ENCODE measurements at places on chromosomes 2 and 18. TPM values are rescaled to one million over a fixed set of nuclear protein-coding genes. Genes with fewer than 3 reads are reported as not detected.
A peak's percentile ranks its signal among the peaks of the same experiment; 100 is the strongest.

The ESCO1 gene
- 3.7 TPM for polyA plus RNA-seq

The TEKT4 gene
- not detected for polyA plus RNA-seq

The LOXHD1 gene
- polyA plus RNA-seq: not detected

The ALKAL2 gene
- polyA plus RNA-seq: 3.1 TPM

DNA sequence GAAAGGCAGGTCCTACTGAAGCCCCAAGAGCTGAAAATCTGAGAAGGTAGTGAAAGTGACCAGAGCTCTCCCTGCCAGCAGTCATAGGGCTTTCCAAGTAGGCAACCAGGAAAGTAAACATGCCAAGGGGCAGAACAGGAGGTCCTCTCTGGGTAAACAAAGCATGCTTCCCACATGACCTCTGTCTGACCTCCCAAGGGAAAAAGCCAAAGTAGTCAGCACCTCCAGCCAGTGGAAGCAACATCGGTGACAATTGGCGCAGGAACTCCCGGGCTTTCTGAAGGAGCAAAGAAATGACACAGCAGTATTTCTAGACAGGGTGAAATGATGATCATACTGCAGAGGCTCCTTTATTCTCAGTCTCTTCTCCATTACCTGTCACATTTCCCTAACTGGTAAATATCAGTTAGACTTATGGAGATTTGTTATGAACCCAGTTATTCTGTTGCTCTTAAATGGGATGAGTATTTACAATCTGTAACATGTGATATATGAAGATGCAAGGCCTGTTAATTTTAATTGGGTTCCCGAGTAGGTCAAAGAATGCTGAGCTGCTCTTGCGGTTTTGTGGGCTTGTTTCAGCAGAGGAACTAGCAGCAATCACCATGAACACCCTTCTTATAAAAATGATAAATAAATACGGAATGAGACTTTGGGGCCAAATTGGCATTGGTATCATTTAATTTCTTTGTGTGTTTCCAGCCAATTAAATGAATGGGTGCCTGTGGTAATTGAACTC, 321.0 kb downstream of the RND3 start:
- no peaks in the 10 kb centered on the region for H3K27me3 ChIP-seq
- no peaks in the 10 kb centered on the region for H3K36me3 ChIP-seq
- H3K4me1 ChIP-seq: peaks cover 10% of the 10 kb centered on the region
- H3K27ac ChIP-seq: peak overlapping the region; percentile 85
- DNase-seq: peak; percentile 35
- H3K4me3 ChIP-seq: peak overlapping the region; percentile 52

DNA sequence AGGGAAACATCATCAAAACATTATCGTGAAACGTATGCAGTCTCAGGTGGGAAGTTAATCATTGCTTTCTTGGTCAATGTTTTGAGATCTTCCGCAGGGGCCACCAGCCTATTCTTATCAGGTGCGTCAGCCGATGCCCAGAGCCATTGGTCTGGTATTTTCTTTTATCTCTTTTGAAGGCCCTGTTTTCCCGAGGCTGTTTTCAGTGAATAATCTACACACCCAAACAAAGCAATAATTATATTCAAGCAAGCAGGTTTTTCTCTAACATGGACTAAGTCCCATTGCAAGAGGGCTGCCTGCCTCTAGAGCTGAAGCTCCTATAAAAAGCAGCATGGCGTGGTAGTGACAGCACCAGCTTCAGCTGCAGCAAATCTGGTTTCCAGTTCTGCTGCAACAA, 430.0 kb upstream of the ID2 start:
- DNase-seq: no peak
- peaks cover 13% of the 10 kb centered on the region for H3K4me1 ChIP-seq
- no peak overlapping the region for H3K4me3 ChIP-seq
- H3K27ac ChIP-seq: no peak overlapping the region

DNA sequence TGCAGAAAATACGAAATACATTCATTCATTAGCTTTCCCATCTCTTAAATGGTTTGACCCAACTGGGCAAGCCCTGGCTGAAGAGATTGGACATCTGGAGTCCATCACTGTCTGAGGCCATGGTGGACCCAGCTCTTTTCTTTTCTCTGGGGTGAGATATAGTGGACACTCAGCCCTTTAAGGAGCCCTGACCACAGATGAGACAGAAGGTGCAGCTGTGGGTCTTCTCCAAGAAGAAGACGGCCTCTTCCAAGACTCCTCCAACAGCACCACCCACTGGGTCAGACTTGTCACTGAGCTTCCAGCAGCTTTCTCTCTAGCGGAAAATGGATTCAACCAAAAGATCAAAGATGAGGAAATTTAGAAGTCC, 27.2 kb downstream of the TWIST2 start:
- H3K4me1 ChIP-seq: no peaks in the 10 kb centered on the region
- no peak overlapping the region for H3K27ac ChIP-seq
- H3K36me3 ChIP-seq: no peaks in the 10 kb centered on the region

GRCh38 chr2:183964565-183964964, 633.8 kb upstream of the ZNF804A start:
- no peak overlapping the region for H3K4me3 ChIP-seq
- no peaks in the 10 kb centered on the region for H3K27me3 ChIP-seq
- H3K36me3 ChIP-seq: no peaks in the 10 kb centered on the region
- no peaks in the 10 kb centered on the region for H3K4me1 ChIP-seq
- no peak overlapping the region for H3K27ac ChIP-seq
- no peak for DNase-seq

The FAM228B gene
- polyA plus RNA-seq: 3.5 TPM

DNA sequence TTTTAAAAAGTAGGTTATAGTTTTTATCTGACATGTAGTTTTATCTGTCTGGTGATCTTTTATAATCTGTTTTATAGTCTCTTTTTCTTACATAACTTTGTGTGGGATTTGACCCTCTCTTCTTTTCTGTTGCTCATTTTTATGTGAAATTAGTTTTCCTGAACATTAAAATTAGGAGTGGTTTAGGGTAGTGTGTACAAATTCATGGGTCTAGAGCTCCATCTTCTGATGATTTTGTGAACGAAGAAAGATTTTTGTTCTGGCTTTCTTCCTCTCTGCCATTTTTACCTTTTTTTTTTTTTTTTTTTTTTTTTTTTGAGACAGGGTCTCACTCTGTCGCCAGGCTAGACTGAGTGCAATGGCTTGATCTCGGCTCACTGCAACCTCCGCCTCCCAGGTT, 46.6 kb downstream of the SLC30A6 start:
- no peak overlapping the region for H3K4me3 ChIP-seq
- H3K36me3 ChIP-seq: no peaks in the 10 kb centered on the region
- no peaks in the 10 kb centered on the region for H3K4me1 ChIP-seq
- no peak for DNase-seq
- H3K27me3 ChIP-seq: no peaks in the 10 kb centered on the region
